Cortex of kidney (tissue), 1 donor: ENCODE measurements at places on chromosomes 7 and 10.

DNA sequence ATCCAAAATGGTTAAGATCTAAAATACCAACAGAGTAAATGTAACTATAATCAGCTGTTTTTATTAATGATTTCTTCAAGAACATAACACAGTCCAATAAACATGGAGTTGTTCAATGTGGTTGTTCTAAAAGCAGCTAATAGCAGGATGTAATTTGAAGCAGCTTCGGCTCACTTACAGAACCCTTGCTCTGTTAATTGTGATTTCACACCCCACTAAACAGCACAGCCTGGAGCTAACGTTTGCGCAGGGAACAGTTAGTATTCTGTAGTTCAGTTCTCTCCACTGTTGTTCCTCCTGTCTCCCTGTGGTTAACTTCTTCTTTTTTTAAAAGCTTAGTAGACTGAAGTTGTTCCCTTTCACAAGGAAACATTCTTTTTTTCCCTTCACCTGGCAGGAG lies 104.0 kb downstream of the GRM3 start:
- no peak for DNase-seq

DNA sequence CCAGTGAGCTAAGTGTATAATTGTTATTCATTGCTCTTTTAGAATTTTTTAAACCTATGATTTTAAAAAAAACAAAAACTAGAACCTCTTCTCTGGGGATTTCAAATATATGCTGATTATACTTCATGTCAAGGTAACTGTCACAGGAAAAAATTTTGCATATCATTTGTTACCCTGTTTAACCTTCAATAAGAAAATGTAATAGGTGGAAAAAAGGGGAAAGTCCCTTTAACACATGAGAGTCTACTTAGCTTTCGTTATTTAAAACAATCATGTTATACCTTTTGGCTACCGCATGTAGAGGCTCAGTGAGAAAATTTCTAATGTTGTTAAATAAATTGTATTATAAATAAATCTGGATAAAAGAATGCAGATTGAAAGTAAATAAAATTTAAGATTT lies 190.1 kb upstream of the AKR1E2 start:
- no peak for DNase-seq

GRCh38 chr10:10833955-10834354 lies 183.7 kb upstream of the CELF2 start:
- DNase-seq = no peak

GRCh38 chr7:77282897-77283296 lies 83.3 kb upstream of the FGL2 start:
- DNase-seq = no peak

DNA sequence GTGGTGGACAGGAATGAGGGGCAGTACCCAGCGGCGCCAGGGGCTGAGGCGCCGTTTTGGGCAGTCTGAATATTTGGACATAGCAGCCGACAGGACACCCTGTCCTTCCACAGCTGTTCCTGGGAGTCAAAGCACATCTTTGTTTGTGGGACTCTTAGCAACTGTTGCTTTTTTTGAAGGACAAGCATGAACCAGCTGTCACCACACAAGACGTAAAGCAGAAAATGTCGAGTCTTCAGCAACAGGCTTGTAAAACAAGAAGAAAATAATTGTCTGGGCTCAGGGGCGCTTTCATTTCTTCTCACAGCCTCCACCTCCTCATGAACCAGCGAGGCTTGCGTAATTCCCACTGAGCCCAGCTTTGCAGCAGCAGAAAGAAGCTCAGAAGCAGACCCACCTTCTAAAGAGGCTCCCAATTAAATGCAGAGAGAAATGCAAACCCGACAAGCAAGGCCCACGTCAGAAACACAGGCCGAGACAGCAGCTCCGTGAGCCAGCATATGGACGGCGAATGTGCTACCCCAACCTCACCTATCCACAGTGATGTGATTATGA lies 68.9 kb upstream of the DNAAF5 start:
- no peak for DNase-seq

GRCh38 chr7:158487631-158488151 lies 99.9 kb downstream of the PTPRN2 start:
- DNase-seq = no peak

DNA sequence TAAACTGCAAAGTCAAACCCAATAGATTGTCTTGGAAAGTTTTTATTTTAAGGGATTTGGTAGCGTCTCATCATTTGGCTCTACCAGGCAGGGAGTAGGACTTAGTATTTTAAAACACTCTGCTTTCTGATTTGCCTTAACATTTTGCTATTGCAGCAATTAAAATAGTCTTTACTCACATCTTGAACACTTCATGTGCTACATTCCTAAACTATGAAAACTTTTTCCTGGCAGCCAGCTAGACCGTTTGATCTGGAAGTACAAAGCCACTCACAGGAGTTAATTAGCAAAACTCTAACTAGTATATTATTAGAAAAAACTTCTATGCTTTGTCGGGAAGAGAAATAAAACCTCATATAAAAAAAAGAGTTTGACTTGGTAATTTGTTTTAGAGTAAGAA lies 111.4 kb downstream of the TFPI2 start:
- no peak for DNase-seq

DNA sequence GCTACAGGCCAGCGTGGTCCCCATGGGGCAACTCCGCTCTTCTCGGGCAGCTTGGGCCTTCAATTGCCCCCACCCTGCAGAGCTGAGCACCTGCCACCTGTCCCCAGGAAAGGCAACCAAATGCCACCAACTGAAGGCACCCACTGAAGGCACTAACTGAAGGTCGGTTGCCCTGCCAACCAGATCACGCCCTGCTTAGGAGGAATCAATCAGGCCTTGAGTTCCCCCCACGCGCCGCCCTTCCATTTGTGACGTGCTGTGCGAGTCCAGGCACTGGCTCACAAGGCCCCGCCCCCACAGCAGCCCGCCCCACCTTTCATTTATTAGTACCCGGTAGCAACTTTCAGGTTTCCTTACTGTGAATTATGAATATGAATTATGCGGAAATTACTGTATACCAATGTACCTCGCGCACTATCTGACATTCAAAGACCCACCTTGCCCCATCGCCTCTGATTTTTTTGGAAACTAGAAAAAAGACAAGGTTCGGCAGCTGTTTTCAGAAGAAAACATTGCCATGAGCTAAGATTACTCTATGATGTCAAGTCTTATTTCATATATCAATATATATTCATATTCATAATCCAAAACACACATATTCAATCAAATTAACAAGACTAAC lies 83.6 kb upstream of the ABI1 start:
- DNase-seq = no peak

DNA sequence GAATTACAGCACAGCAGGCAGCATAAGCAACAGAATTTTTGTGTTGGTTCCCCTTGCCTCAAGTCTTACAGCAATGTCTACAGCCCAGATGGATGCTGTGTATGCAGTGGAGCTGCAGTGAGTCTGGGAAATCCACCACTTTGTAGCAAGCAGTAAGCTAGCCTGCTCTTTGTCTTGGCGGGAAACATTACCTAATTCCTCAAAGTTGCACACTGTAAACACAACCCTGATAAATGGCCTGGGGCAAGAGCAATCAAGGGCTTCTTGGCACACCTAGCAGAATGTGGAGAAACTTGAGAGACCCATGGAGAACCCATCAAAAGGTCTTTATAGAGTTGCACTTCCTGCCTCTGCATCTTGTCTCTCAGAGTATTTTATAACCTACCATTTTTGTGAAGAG lies 102.0 kb upstream of the FOXP2 start:
- DNase-seq = no peak

- DNase-seq = no peak
These were observed 171.0 kb downstream of the PTPN20 start for GRCh38 chr10:47082055-47082784.

DNA sequence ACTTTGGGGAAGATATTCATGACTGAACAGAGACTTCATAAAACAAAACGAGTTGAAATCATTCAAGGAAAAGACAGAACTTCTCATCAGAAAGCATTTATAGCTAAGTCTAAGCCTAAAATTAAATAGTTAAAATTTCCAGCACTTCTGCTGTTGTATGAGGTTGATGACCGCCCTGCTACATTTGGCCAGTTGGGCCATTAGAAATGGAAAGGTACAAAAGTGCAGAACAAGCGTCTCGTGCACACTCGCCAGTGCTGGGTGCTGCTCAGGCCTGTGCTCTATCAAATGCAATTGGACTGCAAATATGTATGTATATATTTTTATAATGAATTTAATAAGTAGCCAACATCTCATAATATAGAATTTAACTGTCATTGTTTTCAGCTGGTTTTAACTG lies 34.4 kb upstream of the RNF32 start:
- DNase-seq = no peak

- no peak for DNase-seq
These were observed 166.8 kb upstream of the HABP2 start for GRCh38 chr10:113386005-113386404.

- DNase-seq = no peak
These were observed 357.1 kb downstream of the MAGI2 start for GRCh38 chr7:79096361-79096805.

GRCh38 chr10:80277016-80277415 lies 12.4 kb downstream of the MAT1A start:
- no peak for DNase-seq
